ENCODE measurements at places on chromosomes 4 and X.

DNA sequence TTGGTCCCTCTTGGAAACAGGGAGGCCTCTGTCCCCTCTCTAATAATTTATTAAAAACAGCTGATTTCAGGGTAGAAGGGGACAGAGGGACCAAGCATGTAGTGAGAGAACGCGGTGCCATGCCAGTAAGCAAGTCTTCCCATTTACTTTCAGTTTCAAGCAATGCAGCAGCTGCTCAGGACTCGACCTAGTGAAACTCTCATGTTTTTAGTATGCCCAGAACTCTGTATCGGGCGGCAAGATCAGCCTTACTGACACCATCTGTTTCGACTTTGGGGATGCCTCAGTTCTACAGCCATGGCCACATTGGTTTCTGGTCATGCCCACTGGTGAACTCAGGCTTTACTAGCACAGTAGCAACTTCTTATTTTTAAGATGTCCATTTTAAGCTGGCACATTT lies 40.6 kb downstream of the ZNF81 start:
- no peak for DNase-seq

DNA sequence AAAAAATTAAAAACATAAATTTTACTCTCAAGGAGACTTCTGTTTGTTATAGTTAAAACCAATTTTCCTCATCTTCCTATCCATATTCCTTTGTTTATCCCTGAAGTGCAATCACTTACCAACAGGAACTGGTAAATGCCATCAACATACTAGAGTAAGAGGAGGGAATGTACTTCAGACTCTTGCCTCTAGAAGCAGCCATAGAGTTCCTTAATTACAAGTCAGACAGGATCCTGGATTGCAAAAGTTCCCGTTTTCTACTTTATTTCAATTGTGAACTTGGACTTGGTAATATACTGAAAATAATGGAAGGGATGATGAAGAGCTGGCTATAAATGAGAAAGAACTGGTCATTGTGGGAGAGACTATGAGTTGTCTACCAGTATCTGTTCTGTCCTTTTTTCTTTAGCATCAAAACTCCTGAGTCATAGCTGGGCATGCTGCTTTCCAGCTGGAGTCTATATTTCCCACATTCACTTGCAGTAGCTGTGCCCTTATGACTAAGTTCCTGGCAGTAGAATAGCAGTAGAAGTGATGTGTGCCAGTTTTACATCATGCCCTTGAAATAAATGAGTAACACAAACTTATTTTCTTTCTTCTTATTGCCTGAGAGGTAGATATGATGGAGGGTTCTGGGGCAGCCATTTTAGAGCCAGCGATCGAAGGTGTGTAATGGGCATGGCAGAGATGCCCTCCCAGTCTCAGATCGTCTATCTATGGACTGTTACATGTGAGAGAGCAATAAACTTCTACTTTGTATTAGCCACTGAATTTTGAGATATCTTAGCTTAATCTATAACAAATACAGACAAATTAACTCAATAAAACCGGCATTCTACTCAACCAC lies 26.8 kb upstream of the SPARCL1 start:
- DNase-seq, result peak; percentile 85

DNA sequence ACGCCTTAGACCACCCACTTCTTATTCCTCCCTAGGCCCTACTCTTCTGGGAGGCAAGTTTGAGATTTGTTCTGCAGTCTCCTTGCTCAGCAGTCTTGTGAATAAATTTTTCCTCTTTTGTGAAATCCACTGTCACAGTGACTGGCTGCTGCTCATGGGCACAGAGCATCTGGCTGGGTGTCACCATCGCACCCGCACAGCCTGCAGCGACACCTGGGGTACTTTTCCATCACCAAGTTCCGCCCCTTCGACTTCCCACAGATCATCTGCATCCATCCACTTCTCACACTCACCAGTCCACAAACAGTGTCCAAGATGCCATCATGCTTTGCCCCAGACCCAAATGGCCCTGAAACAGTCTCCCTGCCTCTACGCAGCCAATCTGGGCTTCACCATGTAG lies 36.4 kb upstream of the AFAP1 start:
- no peak for DNase-seq

DNA sequence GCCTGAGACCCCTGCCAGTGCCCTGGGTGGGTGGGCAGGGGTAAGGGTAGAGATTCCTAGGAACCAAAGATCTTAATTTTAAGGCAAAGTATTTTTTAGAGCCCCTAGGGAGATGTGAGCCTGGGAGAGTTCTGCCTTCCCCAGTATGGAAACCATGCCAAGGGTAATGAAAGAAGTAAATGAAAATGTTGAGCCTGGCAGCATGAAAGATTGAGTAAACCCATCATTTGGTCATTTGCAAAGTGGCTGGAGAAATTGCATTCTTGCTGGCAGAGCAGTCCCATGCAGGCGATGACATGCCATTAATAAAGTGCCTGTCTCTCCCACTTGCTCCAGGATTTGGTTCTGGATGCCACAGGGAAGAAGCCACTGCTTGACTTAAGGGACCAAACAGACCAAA lies 60.7 kb upstream of the GPC4 start:
- no peak for DNase-seq

DNA sequence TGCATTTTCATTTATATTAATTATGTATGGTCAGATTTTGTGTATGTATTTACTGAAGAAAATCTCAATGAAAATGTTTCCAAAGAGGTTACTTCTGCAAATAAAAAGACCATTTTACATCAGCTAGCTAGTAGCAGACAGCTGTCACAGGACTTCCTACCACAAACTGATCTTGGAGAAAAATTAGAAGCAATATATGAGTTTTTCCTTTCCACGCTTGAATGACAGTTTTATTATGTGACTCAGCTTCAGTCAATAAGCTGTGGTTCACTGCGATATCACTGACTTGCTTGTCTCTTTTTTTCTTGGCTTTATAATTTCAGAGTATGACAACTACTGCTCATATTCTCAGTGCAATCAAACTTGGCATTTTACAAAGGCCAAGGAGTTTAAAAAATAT lies 787.4 kb upstream of the GALNTL6 start:
- DNase-seq, result no peak

DNA sequence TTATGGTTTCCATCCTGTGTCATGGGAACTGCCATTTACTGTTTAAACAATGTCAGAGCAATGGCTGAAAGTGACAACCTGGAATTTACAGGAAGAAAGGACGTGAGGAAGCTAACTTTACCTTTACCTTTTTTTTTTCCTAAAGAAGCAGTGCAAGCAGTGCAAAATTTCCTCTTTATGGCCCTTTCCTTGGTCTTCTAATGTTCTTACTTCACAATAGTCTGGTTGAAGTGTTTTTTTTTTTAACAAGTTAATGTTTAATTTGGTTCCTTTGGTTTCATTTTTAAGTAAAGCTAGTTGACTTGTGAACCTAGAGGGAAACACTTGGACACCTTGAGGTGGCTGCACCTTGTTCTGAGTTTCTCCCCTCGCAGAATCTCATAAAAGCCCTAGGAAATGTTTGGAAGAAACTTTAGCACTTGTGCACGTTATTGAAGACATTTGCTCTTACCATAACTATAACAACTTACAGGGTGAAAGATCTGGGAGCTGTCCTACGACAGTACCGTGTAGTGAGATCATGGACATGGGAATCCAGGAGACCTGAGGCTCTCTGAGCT lies 1.8 kb downstream of the SGMS2 start:
- DNase-seq, result peak; percentile 41

DNA sequence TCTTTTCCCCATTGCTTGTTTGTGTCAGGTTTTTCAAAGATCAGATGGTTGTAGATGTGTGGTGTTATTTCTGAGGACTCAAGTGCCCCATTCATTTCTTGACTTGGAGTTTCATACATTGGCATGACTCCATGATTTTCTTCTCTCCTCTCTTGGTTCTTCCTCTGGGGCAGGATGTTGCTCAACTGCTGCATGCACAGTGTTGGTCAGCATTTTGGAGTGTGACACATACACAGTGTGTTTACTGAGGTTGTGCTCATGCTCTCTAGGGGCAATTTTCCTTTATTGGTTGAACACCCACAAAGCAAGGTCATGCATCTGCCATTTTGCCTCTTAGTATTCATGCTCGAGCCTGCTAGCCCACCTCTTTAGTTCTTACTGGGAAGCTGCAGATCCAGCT lies 1993.8 kb downstream of the ARAP2 start:
- peak; percentile 43 for DNase-seq

DNA sequence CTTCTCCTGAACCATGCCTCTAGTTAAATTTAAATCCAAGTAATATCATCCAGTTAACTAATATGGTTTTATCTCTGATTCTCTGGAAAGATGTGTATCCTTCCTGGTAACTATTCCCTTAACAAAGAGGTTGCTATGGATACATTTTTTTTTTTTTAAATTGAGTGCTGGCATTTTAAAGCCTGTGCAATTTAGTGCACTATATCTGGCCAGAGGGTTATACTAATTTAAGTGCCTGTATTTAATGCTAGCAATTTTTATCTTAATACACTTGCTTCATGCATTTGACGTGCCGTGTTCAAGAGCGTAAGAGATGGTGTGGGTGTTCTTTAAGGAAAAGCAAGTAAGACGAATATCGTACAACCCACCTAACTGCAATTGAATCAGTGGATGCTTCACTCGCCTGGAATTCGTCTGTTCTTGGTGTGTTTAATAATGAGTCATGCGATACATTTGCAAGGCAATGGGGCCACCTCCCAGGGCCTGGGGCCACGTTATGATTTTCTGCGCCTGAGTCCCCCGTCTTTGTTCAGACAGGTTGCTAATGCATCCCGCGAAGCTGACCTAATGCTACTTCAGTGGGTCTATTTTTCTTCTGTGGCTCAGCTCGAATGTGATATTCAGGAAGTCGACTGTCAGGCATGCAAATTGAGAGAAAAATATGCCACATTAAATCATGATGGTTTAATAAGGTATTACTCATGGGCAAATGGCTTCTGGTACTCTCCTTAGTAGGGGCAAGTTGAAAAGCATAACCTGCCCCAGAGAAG lies 14.2 kb upstream of the MID1 start:
- peak; percentile 80 for DNase-seq

- DNase-seq, result no peak
Measured at GRCh38 chr4:16075975-16076757, 7.7 kb downstream of the PROM1 start.

DNA sequence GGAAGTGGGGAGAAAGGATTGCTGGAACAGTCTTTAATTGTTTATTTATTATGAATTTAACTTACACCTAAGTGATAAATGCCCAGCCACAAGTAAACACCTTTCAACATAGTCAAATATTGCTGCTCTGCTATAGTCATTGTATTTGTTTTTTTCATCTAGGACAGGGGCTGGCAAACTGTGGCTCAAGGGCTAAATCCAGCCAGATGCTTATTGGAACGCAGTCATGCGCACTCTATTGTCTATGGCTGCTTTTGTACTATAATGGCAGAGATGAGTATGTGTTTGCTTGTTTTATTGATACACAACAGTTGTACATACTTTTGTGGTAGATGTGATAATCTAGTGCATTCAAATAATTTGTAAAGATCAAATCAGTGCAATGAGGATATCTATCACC lies 95.3 kb downstream of the ZAR1 start:
- no peak for DNase-seq

GRCh38 chrX:63349307-63349706 lies 1.8 kb downstream of the SPIN4 start:
- peak; percentile 2 for DNase-seq

DNA sequence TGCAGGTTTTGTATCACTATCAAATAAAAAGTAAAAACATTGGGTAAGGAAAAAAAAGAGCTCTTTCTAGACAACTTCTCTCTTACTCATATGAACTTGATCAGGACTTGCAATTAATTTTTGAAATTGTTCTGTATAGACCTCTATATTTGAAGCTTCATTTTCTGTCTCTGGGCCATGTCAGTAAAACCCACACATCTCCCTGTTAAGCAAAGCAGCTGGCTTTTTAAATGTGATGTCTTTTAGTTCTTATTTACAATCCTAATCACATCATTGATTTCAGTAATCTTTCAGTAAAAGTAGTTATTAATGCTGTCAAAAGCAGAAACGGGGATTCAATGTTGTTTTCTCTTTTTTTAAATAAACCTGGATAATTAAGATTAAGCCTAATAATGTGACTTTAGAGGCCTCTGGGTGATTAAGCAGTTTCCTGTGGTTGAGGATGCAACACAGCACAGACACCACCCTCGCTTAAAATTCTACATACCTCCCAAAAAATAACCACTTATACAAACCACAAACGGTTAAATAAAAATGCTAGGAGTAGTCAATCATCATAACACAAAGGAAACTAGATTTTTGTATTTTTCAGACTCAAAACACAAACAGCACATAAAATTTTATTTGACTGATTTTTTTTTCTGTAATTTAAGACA lies 5.2 kb upstream of the PCDH10 start:
- DNase-seq, result no peak

Measured in fibroblast of the aortic adventitia (primary cell).